ENCODE measurements at places on chromosomes 1 and 21.
A peak's percentile ranks its signal among the peaks of the same experiment; 100 is the strongest.

DNA sequence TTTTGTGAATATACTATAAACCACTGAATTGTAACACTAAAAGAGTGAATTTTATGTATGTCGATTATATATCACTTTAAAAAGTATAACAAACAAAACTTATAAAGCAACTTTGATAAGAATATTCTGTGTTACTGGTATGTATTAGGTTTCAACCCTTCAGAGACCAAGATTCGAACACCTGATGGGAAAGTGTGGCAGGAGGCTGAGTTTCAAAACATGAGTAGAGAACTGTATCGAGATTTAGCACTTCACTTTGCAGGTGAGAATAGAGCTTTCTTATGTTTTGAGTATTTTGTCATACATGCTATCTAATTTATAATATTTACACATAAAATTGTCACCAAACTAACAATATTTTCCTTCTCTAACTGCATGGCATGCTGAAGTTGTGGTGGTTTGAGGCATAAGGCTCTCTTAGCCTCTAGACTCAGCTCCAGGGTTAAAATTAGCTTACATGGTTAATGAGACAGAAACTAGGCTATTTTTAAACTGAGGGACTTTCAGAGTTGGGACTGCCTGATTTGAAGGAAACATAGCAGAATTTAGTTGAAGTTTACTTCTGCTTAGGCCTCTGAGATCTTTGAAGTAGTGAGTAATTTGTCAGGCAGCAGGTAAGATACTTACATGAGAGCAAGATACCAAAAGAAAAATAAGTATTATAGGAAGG is 48.6 kb downstream of the CEP350 start:
- DNase-seq, result no peak

DNA sequence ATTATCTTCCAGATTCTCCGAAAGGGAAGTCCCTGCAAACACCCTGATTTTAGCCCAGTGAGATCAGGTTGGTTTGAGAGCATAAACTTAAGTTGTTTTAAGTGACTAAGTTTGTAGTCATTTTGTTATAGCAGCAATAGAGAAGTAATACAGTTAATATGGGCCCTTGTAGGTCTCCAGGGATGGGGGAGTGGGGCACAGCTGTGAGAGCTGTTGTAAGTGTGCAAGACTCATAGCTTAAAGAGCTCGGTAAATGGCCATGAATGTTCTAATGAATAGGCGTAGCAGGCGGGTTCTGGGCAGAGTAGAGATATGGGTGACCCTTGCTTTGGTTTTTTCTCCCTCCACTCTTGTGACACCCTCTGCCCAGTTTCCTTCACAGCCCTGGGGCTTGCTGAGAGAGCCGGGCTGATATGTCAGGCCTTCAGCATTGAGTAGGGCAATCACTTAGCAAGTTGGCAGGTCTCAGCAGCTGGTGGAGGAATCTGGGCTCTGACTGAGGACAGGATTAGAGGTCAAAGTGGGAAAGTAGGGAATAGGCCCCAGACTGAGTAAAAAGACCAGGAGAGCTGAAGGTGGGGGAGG is 16.0 kb upstream of the ID3 start:
- DNase-seq, result no peak

DNA sequence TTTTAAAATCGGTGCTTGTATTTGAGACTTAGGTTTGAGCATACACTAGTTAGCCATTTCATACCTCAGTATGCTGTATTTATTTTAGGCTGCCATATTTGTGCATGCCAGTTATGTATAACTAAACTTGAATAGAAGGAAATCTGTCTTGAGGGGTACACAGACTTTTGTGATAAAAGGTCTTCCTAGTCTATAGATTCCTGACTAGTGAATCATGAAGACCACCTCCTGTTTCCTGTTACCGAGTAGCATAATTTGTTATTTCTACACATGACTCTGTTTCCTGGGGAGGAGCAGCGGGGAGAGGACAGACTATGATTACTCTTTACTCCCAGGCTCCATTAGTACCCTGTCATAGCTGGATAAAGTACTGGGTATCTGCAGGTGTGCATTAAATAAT is 316.8 kb upstream of the SNX7 start:
- DNase-seq, result peak; percentile 21

DNA sequence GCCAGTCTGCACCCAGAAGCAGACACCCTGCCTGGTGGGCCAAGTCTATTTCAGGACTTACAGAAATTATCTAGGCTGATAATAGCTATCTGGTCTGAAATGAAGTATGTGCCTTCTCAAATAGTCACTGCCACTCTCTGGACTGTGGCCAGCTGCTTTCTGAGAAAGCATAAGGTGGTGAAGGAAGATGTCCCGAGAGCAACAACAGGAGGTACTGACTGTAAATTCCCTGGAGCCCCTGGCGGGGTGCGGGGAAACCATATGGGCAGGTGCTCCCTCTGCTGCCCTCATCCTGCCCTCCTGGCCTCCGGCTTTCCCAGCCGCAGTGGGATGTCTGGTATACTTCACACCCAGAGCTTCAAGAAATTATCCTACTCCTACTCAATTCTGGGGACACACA is 86.8 kb downstream of the TGFBR3 start:
- no peak for DNase-seq
